Naive B cell (primary cell): ENCODE measurements at places on chromosomes 5 and 9.

DNA sequence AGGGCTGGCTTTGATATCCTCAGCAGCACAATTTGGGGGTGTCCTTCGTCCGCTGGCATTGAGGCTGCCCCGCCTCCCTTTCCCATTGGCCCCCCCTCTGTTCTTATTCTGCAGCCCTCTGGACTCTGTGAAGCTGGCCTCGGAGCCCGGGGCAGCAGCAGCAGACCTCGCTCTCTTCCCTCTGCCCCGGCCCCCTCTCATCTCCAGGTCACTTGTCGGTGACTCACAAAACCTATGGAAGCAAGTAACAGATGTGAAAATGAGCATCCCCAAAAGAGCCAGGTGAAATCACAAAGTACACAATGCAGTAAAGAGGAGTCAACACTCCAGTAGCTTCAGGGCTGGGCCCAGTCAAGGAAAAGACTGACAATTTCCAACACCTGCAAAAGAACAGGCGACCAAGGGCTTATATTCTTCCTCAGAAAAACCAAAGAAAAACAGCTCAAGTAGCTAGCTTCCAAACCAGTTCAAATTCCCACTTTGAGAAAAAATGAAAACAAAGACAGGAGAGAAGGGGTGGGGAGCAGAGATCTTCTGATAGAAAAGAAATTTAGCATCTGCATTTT, 97.5 kb downstream of the ZNF608 start:
- DNase-seq = no peak

DNA sequence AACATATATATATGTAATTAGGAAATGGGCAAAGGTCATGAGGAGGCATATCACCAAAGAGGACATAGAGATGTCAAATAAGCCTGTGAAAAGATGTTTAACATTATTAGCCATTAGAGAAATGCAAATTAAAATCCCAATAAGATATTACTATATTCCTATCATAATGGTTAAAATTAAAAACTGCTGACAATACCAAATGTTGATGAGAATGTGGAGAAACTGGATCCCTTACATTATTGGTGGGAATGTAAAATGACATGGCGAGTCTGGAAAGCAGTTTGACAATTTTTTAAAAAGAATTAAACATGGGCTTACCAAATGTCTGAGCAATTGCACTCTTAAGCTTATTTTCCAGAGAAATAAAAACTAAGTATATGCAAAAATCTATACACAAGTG, 1821.6 kb upstream of the C9orf72 start:
- DNase-seq = no peak

DNA sequence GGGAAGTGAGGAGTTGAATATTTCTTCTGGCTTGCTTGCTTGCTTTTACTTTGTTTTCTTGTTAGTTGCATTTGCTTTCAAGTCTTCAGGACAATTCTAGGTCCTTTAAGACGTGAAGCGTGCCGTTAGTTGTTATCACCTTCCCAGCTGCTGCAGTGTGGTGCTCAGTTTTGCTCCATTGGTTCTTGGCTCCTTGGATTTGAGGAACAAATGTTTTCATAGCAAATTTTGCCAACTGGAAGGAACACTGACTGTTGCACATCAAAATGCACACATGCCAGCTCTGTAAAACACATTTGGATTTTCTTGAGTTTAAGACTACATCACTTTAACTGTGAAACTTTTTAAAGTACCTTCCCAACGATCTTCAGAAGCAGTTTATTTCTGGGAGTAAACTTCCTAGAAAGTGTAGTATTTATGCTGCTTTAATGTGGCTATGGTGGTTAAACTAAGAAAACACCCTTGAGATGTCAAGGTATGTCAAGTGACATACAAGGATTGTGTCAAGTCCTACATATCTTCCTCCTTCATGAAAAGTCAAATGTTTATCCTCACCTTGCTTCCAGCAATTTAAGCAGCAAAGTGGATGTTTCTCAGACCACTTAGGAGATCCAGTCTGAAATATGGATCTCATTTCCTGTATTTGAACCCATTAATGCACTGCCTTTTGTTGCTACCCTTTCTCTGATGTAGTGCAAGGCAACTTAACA, 24.9 kb downstream of the MOCS2 start:
- no peak for DNase-seq

GRCh38 chr9:124512806-124513204, 5.6 kb upstream of the NR5A1 start:
- no peak for DNase-seq

- no peak for DNase-seq
These were observed 74.5 kb downstream of the F2RL2 start for GRCh38 chr5:76548525-76549229.
